ENCODE measurements at places on chromosomes 6 and 20. TPM values are rescaled to one million over a fixed set of nuclear protein-coding genes. Genes with fewer than 3 reads are reported as not detected.

DNA sequence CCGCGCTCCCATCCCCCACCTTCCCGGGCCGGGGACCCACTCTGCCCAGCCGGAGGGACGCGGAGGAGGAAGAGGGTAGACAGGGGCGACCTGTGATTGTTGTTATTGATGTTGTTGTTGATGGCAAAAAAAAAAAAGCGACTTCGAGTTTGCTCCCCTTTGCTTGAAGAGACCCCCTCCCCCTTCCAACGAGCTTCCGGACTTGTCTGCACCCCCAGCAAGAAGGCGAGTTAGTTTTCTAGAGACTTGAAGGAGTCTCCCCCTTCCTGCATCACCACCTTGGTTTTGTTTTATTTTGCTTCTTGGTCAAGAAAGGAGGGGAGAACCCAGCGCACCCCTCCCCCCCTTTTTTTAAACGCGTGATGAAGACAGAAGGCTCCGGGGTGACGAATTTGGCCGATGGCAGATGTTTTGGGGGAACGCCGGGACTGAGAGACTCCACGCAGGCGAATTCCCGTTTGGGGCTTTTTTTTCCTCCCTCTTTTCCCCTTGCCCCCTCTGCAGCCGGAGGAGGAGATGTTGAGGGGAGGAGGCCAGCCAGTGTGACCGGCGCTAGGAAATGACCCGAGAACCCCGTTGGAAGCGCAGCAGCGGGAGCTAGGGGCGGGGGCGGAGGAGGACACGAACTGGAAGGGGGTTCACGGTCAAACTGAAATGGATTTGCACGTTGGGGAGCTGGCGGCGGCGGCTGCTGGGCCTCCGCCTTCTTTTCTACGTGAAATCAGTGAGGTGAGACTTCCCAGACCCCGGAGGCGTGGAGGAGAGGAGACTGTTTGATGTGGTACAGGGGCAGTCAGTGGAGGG is 2.8 kb downstream of the SOX4 start:
- H3K4me1 ChIP-seq = peaks cover 34% of the 10 kb centered on the region
- peak overlapping the region; percentile 93 for H3K4me3 ChIP-seq
- peaks cover 3% of the 10 kb centered on the region for H3K27me3 ChIP-seq
- peak; percentile 27 for DNase-seq
- H3K36me3 ChIP-seq = peaks cover 6% of the 10 kb centered on the region

DNA sequence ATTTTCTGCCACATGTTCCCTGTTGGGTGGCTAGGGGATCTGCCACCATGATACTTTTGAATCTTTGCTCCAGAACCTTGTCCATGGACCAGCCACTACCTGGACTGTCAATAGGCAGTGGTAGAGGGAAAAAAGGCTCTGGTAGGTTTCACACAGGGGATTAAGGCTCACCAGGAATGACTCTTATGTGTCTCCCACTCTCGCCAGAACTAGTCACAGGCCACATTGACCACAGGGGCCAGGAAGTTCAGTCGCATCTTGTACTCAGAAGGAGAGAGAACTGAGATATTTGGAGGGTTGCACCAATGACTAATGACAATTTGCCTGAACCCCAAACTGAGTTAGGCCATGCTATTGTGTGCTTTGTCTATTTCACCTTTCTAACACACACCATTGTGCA is 23.6 kb upstream of the APCDD1L start:
- H3K4me1 ChIP-seq = no peaks in the 10 kb centered on the region
- H3K27me3 ChIP-seq = peaks cover 5% of the 10 kb centered on the region
- H3K4me3 ChIP-seq = no peak overlapping the region
- H3K36me3 ChIP-seq = no peaks in the 10 kb centered on the region
- no peak for DNase-seq

DNA sequence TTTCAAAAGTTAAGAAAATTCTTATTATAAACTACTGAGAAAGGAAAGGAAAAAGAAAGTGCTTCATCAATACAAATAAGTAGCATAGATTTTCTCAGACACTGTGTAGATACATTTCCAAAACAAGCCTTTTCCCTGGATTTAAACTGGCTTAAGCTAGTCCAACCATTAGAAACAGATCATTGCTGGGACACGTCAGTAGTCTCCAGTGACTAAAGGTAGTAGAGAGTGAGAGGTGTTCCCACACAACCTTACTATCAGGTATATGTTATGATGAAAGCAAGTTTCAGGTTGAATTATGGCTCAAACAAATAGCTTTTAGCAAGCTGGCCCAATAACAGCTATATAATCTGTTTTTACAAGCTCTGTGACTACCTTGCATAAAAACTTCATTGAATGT is 47.3 kb upstream of the SLC2A12 start:
- peaks cover 8% of the 10 kb centered on the region for H3K27me3 ChIP-seq
- H3K4me3 ChIP-seq = no peak overlapping the region
- H3K27ac ChIP-seq = no peak overlapping the region
- H3K36me3 ChIP-seq = no peaks in the 10 kb centered on the region

GRCh38 chr6:112234601-112235000 is 19.8 kb downstream of the LAMA4 start:
- DNase-seq = no peak
- no peak overlapping the region for H3K4me3 ChIP-seq
- H3K27me3 ChIP-seq = peaks cover 8% of the 10 kb centered on the region
- no peaks in the 10 kb centered on the region for H3K4me1 ChIP-seq
- H3K36me3 ChIP-seq = no peaks in the 10 kb centered on the region

- no peak overlapping the region for H3K27ac ChIP-seq
- H3K27me3 ChIP-seq = peaks cover 10% of the 10 kb centered on the region
- no peak for DNase-seq
These were observed 171.4 kb upstream of the QKI start for GRCh38 chr6:163243083-163243482.

DNA sequence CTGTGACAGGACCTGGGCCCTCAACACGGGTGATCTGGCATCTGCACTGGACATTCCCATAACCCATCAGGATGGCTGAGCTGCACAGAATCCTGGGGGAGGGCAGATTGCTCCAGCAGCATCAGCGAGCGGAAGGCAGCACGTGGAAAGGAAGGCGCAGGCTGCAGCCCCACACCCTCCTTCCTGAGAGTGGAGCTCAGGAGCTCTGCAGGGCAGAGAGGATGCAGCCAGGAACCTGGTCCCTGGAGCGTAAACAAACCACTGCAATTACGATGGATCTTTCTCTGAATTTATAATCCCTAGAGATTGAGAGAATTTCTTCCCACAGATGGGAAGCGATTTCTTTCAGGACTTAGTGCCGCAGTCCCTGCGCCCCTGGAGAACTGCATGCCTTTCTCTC is 39.7 kb upstream of the EMILIN3 start:
- no peak overlapping the region for H3K27ac ChIP-seq
- no peaks in the 10 kb centered on the region for H3K27me3 ChIP-seq
- DNase-seq = no peak
- peaks cover 3% of the 10 kb centered on the region for H3K4me1 ChIP-seq
- H3K4me3 ChIP-seq = no peak overlapping the region

GRCh38 chr6:155782739-155783459 is 327.3 kb upstream of the NOX3 start:
- H3K4me1 ChIP-seq = no peaks in the 10 kb centered on the region
- no peak for DNase-seq
- no peaks in the 10 kb centered on the region for H3K36me3 ChIP-seq

DNA sequence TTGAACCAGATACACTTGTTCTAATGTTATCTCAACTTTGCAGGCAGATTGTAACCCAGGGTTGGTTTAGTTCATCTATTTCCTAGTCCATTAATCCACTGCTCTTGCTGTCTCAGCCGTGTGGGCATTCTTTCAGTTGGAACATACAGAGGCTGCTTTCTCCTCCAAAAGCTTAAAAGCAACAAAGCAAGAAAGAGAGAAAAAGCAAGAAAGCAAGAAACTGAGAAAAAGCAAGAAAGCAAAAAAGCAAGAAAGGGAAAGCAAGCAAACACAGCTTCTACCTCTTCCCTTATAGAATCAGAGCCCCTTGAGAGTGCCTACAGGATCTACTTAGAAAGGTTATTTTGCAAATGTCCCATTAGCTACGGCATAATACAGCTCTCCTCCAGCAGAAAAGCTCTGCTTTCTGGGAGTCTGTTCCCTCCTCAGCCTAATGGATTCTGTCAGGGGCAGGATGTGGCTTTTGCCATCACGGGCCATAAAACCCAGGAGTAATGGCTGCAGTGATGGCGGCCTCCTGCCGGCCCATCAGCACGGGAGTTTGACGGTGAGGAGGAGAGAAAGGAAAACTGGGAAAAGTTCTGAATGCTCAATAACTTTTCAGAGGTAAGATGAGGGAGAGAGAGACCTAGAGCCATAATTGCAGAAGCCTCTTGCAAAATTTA is 156.8 kb upstream of the JARID2 start:
- peaks cover 14% of the 10 kb centered on the region for H3K4me1 ChIP-seq
- DNase-seq = no peak
- peaks cover 9% of the 10 kb centered on the region for H3K27me3 ChIP-seq
- no peak overlapping the region for H3K27ac ChIP-seq
- H3K36me3 ChIP-seq = no peaks in the 10 kb centered on the region

GRCh38 chr6:132115714-132116366 is 164.7 kb upstream of the CCN2 start:
- peaks cover 5% of the 10 kb centered on the region for H3K4me1 ChIP-seq
- peak overlapping the region; percentile 45 for H3K4me3 ChIP-seq
- H3K27me3 ChIP-seq = no peaks in the 10 kb centered on the region
- no peaks in the 10 kb centered on the region for H3K36me3 ChIP-seq

DNA sequence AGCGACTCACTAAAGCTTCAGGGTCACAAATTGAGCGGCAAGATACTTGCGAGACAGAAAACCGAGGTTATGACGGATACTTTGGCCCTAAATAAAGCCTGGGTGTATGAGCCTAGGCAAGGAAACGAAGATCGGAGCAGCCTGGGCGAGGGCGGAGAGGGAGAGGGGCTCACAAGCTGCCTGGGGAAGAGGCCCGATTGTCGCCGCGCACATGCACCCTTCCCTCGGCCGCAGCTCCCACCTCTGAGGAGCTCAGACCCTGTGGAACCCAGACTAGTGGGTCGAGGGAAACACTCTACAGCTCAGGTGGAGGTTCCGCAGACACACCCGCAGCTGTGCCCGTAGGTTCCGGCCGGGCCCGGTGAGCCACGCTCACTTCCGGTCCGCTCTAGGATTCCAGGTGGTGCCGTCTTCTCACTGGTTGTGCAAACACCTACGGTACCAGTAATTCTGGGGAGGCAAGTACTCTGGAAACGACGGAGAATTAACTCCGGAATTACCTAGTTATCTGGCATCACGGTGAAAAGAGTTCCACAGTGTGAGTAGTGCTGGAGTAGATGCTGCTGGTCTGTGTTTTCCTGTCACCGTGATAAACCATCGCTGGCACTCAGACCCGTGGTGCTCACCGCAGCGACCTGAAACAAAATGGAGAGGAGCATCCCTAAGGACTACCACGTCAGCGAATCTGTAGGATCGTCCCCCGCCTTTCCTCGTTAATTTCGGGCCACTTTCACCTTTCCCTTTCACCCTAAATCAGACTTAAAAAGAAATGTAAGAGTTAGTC is 61.5 kb downstream of the GPX5 start:
- peak; percentile 36 for DNase-seq
- peaks cover 2% of the 10 kb centered on the region for H3K36me3 ChIP-seq
- peaks cover 22% of the 10 kb centered on the region for H3K4me1 ChIP-seq
- H3K27ac ChIP-seq = peak overlapping the region; percentile 41
- H3K27me3 ChIP-seq = peaks cover 79% of the 10 kb centered on the region
- H3K4me3 ChIP-seq = peak overlapping the region; percentile 83

DNA sequence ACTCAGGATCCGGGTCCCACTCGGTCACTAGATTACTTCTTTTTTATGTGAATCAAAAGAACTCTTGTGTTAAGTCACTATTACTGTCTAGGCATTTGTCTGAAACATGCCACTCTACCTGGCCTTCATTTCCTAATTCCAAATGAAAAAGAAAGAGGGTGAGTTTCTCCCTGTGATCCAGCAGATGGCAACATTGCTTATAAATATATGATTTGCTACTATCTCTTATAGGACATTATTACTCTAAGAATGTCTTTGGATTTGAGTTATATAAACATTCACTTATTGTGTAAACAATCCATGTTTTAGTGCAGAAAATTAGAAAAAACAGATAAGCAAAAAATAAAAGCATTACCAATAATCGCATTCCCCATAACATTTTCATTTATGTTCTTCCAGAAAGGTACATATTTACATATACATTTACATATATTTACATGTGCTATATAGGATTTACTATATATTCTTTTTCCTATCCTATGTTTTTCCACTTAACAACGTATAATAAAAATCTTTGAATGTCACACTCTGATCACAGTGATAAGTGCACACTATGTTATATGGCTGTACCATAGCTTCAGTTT is 66.9 kb downstream of the FAXC start:
- no peak for DNase-seq
- H3K36me3 ChIP-seq = no peaks in the 10 kb centered on the region
- peaks cover 6% of the 10 kb centered on the region for H3K27me3 ChIP-seq

DNA sequence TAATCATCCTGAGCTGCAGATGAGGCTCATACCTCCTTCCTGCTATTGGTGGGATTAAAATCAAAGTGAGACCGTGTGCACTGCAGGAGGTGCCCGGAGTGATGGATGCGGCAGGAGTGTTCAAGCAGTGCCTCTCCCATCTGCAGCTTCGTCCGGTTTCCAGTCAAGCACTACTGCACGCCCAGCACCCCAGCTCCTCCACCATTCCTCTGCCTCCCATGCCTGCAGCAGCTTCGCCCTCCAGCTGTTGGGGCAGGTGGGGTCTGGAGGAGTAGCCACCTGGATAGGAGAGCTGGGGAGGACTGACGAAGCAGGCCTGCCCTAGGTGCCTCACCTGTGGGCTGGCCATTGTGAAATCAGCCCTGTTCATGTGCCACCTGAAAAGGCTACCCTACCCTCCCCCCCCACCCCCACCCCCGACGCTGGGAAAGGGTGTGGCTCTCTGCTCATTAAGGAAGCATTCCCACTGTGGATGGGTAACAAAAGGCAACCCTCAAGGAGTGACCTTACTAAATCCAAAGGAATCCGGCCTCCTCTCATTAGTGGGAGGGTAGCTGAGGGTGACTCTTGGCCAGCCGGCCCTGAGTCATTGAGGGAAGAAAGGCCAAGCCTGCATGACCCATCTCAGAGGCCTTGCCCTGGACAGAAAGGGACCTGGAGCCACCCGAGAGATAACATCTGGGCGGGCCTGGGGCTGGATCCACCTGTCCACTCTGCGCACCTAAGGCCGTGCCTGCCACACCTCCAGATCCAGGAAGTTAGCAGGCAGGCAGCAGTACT is 115.9 kb upstream of the ARMC2 start:
- H3K4me1 ChIP-seq = peaks cover 2% of the 10 kb centered on the region
- peaks cover 10% of the 10 kb centered on the region for H3K27me3 ChIP-seq
- H3K4me3 ChIP-seq = no peak overlapping the region

Gene BPI
- total RNA-seq = not detected

Gene LY6G5B
- total RNA-seq = 23.2 TPM

Gene MAS1
- not detected for total RNA-seq

Gene ZNF311
- 0.31 TPM for total RNA-seq

Gene ADGRF1
- total RNA-seq = not detected

Gene PROKR2
- total RNA-seq = not detected

Gene RBM38
- 70.7 TPM for total RNA-seq

Gene MTFR2
- total RNA-seq = 2.5 TPM

Gene AGER
- total RNA-seq = 23.5 TPM
